ENCODE measurements at places on chromosomes 13 and 19. TPM values are rescaled to one million over a fixed set of nuclear protein-coding genes. Genes with fewer than 3 reads are reported as not detected.

- DNase-seq = no peak
- H3K27ac ChIP-seq = no peak overlapping the region
- no peaks in the 10 kb centered on the region for H3K4me1 ChIP-seq
Measured at GRCh38 chr19:18046059-18046718, 38.2 kb downstream of the ARRDC2 start.

GRCh38 chr19:55690109-55690768, 15.2 kb downstream of the EPN1 start:
- H3K27ac ChIP-seq = no peak overlapping the region
- no peak overlapping the region for H3K4me3 ChIP-seq
- no peaks in the 10 kb centered on the region for H3K36me3 ChIP-seq
- H3K27me3 ChIP-seq = peaks cover 1% of the 10 kb centered on the region
- no peaks in the 10 kb centered on the region for H3K4me1 ChIP-seq

DNA sequence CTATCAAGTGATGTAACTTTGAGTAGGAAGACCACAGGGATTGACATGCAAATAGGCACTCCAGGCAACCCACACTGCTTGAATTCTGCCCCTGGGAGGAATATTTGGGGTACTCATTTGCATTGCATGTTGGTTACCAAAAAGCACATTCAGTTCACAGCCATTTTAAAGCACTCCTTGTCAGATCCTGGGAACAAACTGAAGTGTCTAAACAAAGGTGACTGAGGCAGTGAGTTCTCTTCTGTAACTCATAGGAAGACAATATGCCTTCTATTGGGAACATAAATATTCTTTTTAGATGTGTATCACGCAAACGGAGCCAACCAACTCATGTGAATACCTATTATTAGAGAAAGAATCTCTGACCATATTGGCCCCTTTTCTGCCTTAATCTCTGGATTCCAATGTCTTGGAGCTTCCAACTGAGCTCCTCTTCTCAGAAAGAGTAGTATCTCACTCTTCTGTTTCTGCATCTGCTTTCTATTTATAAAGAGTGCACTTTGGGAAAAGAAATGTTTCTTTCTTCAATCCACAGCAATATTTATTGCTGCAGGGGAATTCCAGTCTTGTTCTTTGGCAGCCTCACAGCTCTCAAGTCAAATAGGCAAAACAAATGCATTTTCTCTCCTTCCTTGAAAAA, 125.7 kb upstream of the NBEA start:
- H3K4me3 ChIP-seq = no peak overlapping the region
- no peaks in the 10 kb centered on the region for H3K4me1 ChIP-seq
- H3K27me3 ChIP-seq = no peaks in the 10 kb centered on the region
- H3K27ac ChIP-seq = no peak overlapping the region
- DNase-seq = no peak

UGGT2 gene
- 34.6 TPM for total RNA-seq

GRCh38 chr19:15464394-15465385, at the start of gene RASAL3:
Gene RASAL3, minus strand, starts transcription at chr19:15464544. Its CDS starts 186 bp downstream, at chr19:15464358.
- H3K4me1 ChIP-seq = no peaks in the 10 kb centered on the region
- H3K27me3 ChIP-seq = peaks cover 29% of the 10 kb centered on the region
- H3K27ac ChIP-seq = no peak within 1 kb of the TSS
- DNase-seq = no peak
- no peak within 1 kb of the TSS for H3K4me3 ChIP-seq
- no peaks in the 10 kb centered on the region for H3K36me3 ChIP-seq

GRCh38 chr13:35768073-35768472, 291.6 kb upstream of the MAB21L1 start:
- peak overlapping the region; percentile 3 for H3K4me3 ChIP-seq
- peaks cover 57% of the 10 kb centered on the region for H3K4me1 ChIP-seq
- no peak for DNase-seq
- no peaks in the 10 kb centered on the region for H3K36me3 ChIP-seq

- H3K27ac ChIP-seq = peak overlapping the region; percentile 4
- H3K36me3 ChIP-seq = peaks cover 24% of the 10 kb centered on the region
- H3K4me1 ChIP-seq = peaks cover 46% of the 10 kb centered on the region
- H3K27me3 ChIP-seq = peaks cover 12% of the 10 kb centered on the region
- DNase-seq = no peak
Measured at GRCh38 chr19:6248844-6249243, 30.9 kb downstream of the MLLT1 start.

DNA sequence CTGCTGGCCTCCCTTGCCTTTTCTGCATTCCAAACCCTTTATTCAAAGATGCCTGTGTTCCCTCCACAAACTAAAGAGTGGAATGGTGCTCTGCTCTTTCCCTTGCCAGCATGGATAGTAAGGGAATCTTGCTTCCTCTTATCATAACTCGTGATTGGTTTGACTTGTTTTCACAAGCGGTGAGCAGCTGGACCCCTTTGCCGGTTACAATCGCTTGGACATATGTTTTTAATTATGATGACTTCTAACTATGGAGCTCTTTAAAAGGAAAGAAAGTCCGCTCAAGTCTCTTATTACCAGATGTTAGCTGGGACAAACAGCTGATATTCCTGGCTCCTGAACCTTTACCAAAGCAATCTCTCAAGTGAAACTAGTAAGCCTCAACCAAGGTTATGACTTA, 1094.7 kb downstream of the UQCRFS1 start:
- no peak overlapping the region for H3K27ac ChIP-seq
- H3K27me3 ChIP-seq = peaks cover 1% of the 10 kb centered on the region
- DNase-seq = no peak
- H3K4me3 ChIP-seq = no peak overlapping the region

- peaks cover 4% of the 10 kb centered on the region for H3K27me3 ChIP-seq
- no peak overlapping the region for H3K4me3 ChIP-seq
- no peak overlapping the region for H3K27ac ChIP-seq
- no peaks in the 10 kb centered on the region for H3K36me3 ChIP-seq
- no peaks in the 10 kb centered on the region for H3K4me1 ChIP-seq
Measured at GRCh38 chr19:3599776-3600187, 6.9 kb downstream of the TBXA2R start.

DNA sequence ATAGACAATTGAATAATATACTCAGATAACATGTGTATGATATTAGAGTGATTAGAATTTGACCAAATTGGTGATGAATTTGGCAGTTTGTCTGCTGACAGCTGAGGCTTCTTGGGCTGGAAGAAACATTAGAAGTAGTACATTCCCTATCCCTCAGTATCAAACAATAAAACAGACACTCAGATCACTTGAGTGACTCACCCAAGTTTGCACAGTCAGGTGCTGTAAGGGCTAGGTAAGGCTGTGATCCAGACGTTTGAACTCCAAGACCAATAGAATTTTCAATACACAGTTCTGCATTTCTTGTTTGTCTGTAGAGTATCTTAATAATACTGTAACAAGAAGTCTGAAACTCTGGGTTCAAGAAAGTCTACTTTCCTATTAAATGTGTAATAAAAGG, 223.5 kb downstream of the POSTN start:
- H3K36me3 ChIP-seq = no peaks in the 10 kb centered on the region
- no peak overlapping the region for H3K27ac ChIP-seq
- H3K4me1 ChIP-seq = no peaks in the 10 kb centered on the region

Data from glutamatergic neuron (in vitro differentiated cells).